Sciatic nerve (tissue), 2 donors: ENCODE measurements at places on chromosomes 7 and 10. TPM values are rescaled to one million over a fixed set of nuclear protein-coding genes. Genes with fewer than 3 reads are reported as not detected.
A peak's percentile ranks its signal among the peaks of the same experiment; 100 is the strongest.

DNA sequence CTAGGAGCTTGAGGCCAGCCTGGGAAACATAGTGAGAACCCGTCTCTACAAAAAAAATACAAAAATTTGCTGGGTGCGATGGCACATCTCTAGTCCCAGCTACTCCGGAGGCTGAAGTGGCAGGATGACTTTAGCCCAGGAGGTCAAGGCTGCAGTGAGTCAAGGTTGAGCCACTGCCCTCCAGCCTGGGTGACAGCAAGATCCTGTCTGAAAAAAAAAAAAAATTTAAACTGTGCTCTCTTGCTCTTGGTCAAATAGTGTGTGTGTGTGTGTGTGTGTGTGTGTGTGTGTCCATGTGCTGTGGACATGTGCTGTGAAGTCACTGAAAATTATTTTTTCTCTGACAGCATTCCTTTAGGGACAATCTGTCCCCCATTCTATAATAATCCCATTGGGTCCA lies 62.1 kb upstream of the TCF7L2 start:
- no peak for DNase-seq

DNA sequence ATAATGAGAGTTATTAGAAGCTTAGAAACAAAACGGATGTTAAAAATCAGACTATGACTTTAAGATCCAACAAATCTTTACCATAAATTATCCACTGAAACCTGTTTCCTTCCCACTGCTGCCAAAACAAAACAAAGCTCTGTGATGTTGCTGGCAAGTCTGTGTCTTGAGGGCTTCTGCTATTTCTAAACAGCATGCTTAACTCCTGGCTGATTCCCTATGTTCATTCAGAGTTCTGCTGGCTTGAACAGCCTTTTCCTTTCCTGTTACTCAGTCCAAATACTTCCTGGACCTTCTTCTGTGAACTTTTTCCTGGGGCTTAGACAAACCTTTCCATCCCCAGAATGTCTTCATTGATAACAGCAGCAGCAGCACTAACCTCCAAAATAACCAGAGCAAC lies 448.1 kb downstream of the SORCS1 start:
- no peak for DNase-seq

DNA sequence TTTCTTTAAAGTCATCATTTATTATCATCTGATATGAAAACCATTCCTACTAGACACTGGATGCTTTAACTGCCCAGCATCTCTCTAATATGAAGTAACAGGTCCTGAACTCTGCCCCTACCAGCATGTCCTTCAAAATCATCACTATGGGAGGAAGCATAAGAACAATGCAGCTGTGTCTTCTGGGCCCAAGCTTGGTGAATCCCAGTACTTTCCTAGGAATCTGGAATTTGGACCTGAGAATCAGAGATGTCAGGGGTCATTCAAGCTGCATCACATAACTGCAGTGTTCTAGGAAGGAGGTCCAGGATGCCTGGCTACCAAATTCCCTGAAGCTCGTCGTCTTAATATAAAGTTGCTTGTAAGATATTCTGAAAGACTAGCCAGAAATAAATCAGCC lies 182.7 kb downstream of the AHR start:
- DNase-seq: no peak

- no peak for DNase-seq
These were observed 72.9 kb upstream of the NEBL start for GRCh38 chr10:20970044-20970443.

Gene AMZ1
- total RNA-seq: 0.31 TPM

- DNase-seq: no peak
These were observed 1.7 kb downstream of the TACR2 start for GRCh38 chr10:69415049-69415448.

DNA sequence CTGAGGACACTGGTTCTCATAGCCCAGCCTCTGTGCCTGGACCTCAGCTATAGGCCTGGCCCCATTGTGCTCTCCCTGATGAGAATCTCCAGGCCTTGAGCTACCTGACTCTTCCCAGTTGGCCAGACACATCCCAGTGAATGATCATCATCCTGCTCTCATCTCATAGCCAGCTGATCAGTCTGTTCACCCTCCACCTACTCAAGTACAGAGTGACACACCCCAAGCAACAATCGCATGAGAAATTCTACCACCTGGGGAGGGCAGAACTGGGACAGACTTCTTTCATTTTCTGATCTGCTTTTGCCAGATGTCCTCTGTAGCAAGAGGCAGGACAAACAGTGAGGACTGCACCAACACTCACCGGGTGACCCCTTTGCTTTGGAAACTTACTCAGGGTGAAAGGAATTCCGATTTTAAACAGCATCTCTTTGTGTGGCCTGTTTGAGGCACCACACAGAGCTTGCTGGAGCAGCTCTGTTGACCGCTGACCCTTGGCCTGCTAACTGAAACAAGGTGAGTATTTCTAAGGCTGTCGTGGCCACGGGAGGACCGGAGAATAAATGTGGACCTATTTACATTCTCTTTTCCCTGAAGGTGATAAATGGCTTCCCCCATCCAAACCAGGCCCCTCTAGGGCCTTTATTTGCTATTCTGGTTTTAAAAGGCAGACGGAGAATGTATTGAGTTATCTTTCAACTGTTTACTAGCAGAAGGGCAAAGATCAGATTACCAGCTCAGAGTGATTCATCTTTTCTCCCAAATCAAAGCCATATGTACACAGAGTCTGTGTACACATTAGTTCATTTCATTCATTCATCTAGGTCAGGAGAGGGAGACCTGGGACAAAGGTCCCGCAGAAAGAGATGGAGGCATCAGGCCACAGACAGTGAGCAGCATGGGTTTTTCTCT lies 181.4 kb upstream of the TNS3 start:
- DNase-seq: no peak

DNA sequence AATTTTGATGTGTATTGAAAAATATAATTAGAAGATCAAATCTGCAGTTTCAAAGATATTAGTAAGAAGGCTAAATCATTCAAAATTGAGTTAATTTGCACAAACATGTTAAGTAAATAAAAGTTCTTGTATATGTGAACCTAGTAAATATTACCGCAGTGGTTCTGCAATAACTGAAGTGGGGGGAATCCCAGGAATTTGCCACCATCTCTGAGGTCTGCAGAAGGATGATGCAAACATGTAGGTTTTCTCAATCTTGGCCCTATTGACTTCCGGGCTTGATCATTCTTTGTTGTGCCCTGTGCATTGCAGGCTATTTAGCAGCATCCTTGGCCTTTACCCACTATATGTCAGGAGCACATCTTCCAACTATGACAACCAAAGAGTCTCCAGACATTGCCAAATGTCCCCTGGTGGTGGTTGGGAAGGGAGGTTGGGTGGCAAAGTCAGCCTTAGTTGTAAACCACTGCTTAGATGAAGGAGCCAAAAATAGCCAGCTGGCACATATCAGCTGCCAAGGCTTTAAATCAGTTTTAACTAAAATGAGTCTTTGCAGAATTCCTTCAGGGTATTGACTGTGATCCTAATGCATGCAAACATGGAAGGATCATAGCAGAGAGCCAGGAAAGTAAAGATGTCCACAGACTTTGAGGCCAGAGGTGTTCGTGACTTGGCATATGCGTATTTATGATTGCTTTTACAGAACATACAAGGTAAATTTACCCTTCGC lies 146.3 kb downstream of the TRIL start:
- no peak for DNase-seq

Gene C1GALT1
- total RNA-seq: 37.5 TPM

- DNase-seq: no peak
These were observed 127.4 kb upstream of the AGR3 start for GRCh38 chr7:17009007-17009719.

- DNase-seq: peak; percentile 87
These were observed at the start of gene ELN for GRCh38 chr7:74027683-74028320. Gene ELN, plus strand, starts transcription at chr7:74028173. Its CDS starts 15 bp downstream, at chr7:74028188.

DNA sequence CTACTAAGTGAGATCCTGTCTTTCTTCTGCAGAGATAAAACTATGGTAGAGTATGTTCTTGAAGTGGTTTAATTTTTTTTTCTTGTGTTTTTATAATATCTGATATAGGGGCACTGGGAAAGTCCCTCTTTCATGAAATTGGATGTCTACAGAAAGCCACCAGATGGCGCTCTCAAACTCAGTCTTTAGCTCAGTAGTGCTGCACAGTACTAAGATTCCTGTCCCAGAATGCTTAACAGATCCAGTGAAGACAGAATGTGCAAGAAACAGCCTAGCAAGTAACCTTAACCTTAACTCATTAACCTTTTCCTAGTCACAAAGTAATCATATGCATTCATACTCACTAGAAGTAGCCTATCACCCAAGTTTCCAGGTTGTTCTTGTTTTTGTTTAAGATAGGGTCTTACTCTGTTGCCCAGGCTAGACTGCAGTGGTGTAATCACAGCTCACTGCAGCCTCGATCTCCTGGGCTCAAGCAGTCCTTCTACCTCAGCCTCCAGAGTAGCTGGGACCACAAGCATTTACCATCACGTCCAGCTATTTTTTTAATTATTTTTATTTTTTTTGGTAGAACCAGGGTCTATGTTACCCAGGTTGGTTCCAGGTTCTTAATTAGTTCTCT lies 56.7 kb downstream of the IDE start:
- DNase-seq: peak; percentile 72

- no peak for DNase-seq
These were observed 58.0 kb downstream of the GNAT3 start for GRCh38 chr7:80453699-80454340.

GRCh38 chr7:130141884-130142653 lies 63.1 kb downstream of the TMEM209 start:
- no peak for DNase-seq
